Dermis microvascular lymphatic vessel endothelial cell (primary cell): ENCODE measurements at places on chromosomes 5 and 9. TPM values are rescaled to one million over a fixed set of nuclear protein-coding genes. Genes with fewer than 3 reads are reported as not detected.

The PCDHGA12 gene
- 3.5 and 3.9 TPM in 2 replicates for total RNA-seq

The PCDHGB2 gene
- total RNA-seq, result 0.64 and 1.9 TPM in 2 replicates

The BARHL1 gene
- total RNA-seq, result not detected in 2 replicates

The PRDM9 gene
- not detected in 2 replicates for total RNA-seq

The TMC1 gene
- 0.25 and 0.26 TPM in 2 replicates for total RNA-seq

The PRRX2 gene
- 0.13 and 1.2 TPM in 2 replicates for total RNA-seq

The NUTM2F gene
- not detected in 2 replicates for total RNA-seq

The LHX3 gene
- total RNA-seq, result not detected in 2 replicates

The OTP gene
- total RNA-seq, result not detected in 2 replicates

The COL27A1 gene
- 1.0 and 1.1 TPM in 2 replicates for total RNA-seq
